ENCODE measurements at places on chromosomes 12 and 14. TPM values are rescaled to one million over a fixed set of nuclear protein-coding genes. Genes with fewer than 3 reads are reported as not detected.

The CHD8 gene
- 68.4 TPM for total RNA-seq

The TSPAN11 gene
- 5.7 TPM for total RNA-seq

The LAG3 gene
- not detected for total RNA-seq

The OR6C2 gene
- total RNA-seq, result not detected

The SDR9C7 gene
- total RNA-seq, result 0.25 TPM

The VTI1B gene
- 40.6 TPM for total RNA-seq

The STK38L gene
- total RNA-seq, result 19.7 TPM

The ELK3 gene
- total RNA-seq, result 2.5 TPM

The PTGR2 gene
- 7.9 TPM for total RNA-seq

The OTUB2 gene
- 5.2 TPM for total RNA-seq

The EFS gene
- total RNA-seq, result 11.1 TPM

The LHX5 gene
- total RNA-seq, result under 0.01 TPM

The KRT72 gene
- not detected for total RNA-seq

The KCNMB4 gene
- total RNA-seq, result 32.0 TPM

The OR10G2 gene
- not detected for total RNA-seq

The TBX5 gene
- total RNA-seq, result not detected

The THTPA gene
- total RNA-seq, result 16.7 TPM

The GPR137C gene
- 32.7 TPM for total RNA-seq

The LRTM2 gene
- 2.2 TPM for total RNA-seq

The TCHP gene
- total RNA-seq, result 3.2 TPM

The CALCOCO1 gene
- total RNA-seq, result 53.1 TPM

The IFNG-AS1 gene
- total RNA-seq, result not detected

The LUM gene
- 16.7 TPM for total RNA-seq

The DEPDC4 gene
- 2.7 TPM for total RNA-seq

The IFNG gene
- total RNA-seq, result not detected

The RASAL1 gene
- 4.2 TPM for total RNA-seq

The GDF3 gene
- total RNA-seq, result not detected

The IQSEC3 gene
- 6.6 TPM for total RNA-seq

The RND1 gene
- total RNA-seq, result 27.5 TPM

The NKX2-1 gene
- 0.49 TPM for total RNA-seq

The RNASE7 gene
- not detected for total RNA-seq

The KCNJ8 gene
- total RNA-seq, result 4.2 TPM

The KRT78 gene
- total RNA-seq, result not detected

The GARIN6 gene
- not detected for total RNA-seq

The RFX4 gene
- 6.4 TPM for total RNA-seq

The ZBTB42 gene
- 0.49 TPM for total RNA-seq

The INHBC gene
- total RNA-seq, result not detected

The KRT71 gene
- total RNA-seq, result 0.25 TPM
